ENCODE measurements at places on chromosomes 13 and 19.
A peak's percentile ranks its signal among the peaks of the same experiment; 100 is the strongest.

DNA sequence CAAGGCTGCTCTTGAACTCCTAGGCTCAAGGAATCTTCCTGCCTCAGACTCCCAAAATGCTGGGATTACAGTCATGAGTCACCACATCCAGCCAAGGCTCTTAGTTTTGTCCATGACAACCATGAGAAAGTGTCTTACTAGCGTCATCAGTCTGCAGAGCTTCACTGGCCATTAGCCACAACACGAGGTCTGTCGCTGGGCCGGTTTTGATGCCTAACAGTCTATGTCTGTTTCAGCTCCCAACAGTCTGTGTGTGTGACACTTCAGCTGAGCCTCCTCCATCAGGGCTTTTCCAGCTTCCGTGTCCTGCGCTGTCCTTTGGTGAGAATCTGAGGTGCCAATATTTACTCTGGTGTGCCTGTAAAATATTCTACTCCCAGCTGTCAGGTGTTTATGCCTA, 47.6 kb downstream of the CEP89 start:
- DNase-seq, result no peak

DNA sequence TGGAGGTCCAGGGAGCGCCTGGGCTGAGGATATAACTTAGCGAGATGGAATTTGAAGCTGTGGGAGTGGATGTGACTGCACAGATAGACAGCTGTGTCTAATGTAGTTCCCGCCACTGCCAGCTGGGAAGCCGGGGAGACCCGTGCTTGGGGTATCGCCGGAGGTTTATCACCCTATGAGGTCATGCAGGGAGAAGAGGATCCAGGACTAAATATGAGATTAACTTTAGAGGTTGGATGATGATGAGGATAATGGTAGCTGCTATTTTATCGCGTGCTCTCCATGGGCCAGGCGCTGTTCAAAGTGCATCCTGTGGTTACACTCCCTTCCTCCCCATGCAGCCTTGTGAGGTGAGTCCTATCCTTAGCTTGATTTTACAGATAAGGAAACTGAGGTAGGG, 19.9 kb downstream of the SSC5D start:
- no peak for DNase-seq

GRCh38 chr19:38265921-38266429, 1.6 kb downstream of the SPINT2 start:
- DNase-seq, result no peak

GRCh38 chr13:37187621-37188020, 82.2 kb upstream of the CSNK1A1L start:
- DNase-seq, result no peak

DNA sequence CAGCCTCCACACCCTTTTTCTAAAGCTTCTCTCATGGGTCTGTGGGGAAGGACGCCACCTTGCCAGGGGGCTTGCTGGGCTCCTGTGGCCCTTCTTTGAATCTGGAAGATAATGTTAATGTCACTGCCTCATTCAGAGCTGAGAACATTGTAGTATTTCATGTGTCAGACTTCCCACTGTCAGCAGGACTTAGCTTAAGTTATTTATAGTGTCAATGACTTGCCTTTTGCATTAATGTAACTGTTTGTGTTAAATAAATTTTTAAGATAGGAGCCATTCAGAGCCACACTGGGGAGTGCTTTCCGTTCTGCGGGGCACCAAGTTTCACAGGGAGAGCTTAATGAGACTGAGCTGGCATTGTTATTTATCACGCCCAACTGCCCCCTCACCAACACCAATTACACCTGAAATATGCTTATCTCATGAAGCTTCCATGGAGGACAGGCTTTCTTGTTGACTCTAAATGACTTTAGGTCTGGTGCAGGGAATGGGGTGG, 226.9 kb upstream of the UBL3 start:
- no peak for DNase-seq

GRCh38 chr19:19338082-19338481, 17.5 kb downstream of the MAU2 start:
- no peak for DNase-seq

DNA sequence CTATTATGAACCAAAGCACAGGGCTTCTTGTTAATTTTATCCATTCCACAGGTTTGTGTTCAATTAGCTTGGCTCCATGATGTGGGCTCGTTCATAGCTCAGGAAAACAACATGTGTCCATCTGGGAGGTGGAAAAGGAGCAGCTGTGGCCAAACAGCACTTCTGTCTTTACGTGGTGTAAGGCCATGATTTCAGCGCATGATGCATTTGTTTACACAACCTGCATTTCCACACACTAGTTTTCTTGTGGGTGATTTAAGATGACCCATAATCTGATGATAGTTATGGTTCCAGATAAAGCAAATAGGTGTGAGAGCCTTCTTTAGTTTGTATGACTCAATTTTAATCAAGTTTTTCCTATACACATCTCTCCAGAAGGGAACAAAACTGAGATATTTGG, 101.7 kb downstream of the TNFRSF19 start:
- no peak for DNase-seq

GRCh38 chr19:6211632-6212402, 68.0 kb downstream of the MLLT1 start:
- no peak for DNase-seq

- no peak for DNase-seq
Observed at GRCh38 chr19:49692147-49692506, 1.2 kb downstream of the CPT1C start.

DNA sequence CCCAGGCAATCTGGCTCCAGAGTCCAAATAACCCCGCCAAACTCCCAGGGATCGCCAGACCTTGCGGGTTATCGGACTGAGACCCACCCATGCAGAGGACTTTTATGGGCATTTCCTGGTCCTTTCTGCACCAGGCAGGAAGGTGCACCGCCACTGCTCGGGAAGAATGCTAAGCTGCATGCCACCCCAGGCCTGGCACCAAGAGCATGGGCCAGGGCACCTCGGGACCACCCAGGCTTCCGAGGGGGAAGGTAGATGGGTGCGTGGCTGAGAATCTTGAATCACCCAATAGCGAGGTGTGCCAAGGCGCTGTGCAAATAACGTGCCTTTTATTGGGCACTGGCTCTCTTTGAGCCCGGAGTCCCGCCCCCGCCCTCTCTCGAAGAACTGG, 422 bp upstream of the ZNF575 start:
- no peak for DNase-seq

GRCh38 chr19:7386308-7386707, 37.6 kb downstream of the ARHGEF18 start:
- no peak for DNase-seq

DNA sequence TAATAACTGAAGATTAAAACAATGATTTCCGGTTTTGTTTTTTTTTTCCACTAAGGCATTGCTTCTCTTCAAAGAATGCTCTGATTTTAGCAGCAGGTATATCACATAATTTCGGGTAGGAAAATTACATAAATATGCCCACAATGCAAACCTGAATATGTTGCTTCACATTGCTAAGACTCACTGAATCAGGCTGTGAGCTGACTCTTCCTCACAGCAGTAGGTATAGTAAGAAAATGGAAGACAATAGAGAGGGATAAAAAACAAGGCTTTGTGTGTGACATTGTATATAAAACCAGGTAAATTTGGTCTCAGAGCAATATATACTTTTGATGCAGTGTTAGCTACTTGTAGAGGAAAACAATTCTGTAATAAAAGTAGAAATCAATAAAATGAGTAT, 1355.0 kb downstream of the OLFM4 start:
- DNase-seq, result no peak

DNA sequence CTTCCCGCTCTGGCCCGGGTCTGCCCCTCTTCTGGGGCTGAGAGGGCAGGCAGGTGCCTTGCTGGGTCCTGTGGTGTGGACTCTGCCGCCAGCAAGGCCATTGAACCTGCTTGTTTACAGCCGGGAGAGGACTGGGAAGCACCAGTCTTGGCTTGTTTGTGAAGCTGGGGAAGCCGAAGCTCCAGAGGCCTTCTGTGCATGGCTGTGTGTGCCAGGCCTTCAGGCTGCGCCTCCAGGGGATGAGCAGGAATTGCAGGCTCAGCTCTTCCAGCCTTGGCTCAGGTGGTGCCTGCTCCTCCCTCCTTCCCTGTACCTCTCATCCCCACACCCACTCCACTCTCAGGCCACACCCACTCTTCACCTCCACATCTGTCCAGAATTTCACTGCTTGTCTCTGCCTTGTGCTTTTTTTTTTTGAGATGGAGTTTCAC, 17.5 kb downstream of the NDUFB7 start:
- DNase-seq, result no peak

- DNase-seq, result peak; percentile 89
Observed at GRCh38 chr19:10602330-10603083, 15.4 kb upstream of the AP1M2 start.

DNA sequence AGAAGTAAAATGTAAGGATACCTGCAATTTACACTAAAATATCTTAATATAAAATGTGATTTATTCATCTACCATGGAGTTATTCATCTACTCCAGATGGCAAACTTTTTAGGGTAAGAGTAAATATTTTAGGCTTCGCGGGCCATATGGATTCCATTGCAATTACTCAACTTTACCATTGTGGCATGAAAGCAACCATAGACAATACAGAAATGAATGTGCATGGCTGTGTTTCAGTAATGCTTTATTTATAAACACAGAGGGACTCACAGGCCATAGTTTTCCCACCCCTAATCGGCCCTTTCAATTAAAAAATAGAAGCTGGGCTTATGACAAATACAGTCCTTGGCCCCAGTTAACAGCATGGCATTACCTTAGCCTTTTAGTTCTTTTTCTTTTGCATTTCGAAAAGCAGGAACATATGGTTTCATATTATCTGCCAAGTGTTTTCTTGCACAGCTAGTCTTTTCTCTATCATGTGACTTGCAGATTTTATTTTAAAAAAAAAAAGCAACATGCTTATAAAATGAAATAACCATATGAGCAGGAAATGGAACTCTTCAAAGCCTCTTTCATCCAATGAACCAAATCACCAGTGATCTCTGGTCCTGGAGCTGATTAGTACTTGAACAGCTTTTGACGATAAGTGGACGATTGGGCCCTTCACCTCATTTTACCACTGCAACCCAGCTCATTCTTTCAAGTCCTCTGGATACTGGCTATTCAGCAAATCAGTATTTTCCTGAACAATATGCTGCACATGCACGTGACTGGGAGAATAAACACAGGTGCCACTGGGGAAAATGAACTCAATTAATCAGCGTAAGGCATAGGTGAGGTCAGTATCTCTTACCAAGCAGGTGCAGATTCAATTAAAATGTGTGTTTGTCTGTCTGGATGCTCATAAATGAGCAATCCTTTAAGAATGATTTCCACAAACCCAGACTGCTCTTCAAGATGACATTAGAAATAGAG, 63.9 kb downstream of the LHFPL6 start:
- DNase-seq, result no peak

- DNase-seq, result peak; percentile 99
Observed at GRCh38 chr19:49640113-49640898, at the start of gene RRAS. Gene RRAS, minus strand, starts transcription at chr19:49640143. Its CDS starts 45 bp downstream, at chr19:49640098.

- DNase-seq, result no peak
Observed at GRCh38 chr19:16319481-16319880, 5.1 kb upstream of the KLF2 start.

- DNase-seq, result no peak
Observed at GRCh38 chr19:45442778-45443461, 19.2 kb upstream of the ERCC1 start.

GRCh38 chr13:34459856-34460255, 482.2 kb upstream of the NBEA start:
- DNase-seq, result no peak

DNA sequence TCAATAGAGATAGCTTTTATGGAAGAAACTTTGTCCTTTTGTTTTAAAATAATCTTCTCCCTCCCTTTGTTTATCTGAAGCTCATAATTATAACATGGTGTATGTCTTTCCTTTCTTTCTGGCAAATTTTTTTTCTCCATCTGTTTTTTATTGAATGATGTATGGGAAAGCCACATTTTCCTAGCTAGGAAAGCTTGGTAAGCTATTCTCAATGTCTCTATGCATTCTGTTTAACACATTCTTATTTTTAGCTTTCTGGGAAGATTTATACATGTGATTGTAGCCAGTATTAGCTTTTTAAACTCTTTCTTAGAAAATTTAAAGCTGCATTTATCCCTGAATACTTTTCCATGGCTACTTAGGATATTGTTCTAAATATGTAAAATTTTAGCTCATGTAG, 124.9 kb upstream of the CSNK1A1L start:
- DNase-seq, result no peak

DNA sequence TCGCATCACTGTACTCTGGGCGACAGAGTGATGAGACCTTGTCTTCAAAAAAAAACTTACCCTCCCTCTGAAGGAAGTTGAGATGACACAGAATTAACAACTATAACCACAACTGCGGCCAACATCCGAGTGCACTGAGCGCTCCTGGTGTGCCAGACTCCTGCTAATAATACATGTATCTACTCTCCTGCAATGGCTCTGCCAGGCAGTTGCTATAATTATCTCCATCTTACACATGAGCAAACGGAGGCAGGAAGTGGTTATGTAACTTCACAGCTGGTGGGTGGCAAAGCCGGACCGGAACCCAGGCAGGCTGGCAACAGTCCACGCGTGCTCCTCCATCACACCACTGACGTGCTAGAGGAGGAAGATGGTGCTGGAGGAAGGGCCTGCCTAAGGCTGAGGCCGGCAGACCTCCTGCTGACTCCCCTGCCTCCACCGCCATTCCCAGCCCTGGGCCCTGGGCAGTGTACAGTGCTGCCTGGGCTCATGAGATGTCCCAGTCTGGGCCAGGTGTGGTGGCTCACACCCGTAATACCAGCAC, 12.6 kb downstream of the XRCC1 start:
- peak; percentile 54 for DNase-seq

- no peak for DNase-seq
Observed at GRCh38 chr13:33392794-33393405, 107.3 kb upstream of the STARD13 start.

DNA sequence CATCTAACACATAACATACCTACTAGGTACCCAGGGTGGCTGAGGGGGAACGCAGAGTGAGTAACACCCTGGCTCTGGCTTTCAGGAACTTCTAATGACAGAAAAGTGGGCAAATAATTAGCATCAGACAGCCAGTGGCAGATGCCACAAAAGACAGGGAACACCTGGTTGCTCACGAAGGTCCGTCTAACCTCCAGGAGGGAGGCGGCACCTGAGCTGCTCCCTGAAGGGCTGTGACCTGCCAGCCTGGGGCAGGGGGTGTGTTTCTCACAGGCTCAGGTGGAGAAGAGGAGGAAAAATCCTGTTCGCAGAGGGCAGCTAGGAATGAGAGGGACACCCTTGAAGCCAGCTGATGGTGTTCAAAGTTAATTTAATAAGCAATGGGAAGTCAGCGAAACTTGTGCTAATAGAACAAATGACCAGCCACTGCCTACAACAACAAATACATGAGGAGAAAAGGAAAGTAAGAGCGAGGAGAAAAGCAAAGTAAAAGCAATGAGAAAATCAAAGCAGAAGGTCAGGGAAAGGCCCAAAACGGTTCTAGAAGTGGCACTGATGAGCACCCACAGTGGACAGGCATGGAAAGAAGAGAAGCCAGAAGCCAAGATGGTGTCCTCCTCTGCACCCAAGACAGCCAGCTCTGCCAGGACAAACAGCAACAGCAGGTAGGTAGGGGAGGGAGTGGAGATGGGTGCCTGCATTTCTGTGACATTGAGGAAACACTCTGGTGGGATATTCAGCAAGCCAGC, 87.3 kb downstream of the STK24 start:
- no peak for DNase-seq

GRCh38 chr19:31057476-31057875, 291.8 kb downstream of the TSHZ3 start:
- no peak for DNase-seq
